NCI-H526 (cell line): ENCODE measurements at places on chromosomes 7 and 10.

DNA sequence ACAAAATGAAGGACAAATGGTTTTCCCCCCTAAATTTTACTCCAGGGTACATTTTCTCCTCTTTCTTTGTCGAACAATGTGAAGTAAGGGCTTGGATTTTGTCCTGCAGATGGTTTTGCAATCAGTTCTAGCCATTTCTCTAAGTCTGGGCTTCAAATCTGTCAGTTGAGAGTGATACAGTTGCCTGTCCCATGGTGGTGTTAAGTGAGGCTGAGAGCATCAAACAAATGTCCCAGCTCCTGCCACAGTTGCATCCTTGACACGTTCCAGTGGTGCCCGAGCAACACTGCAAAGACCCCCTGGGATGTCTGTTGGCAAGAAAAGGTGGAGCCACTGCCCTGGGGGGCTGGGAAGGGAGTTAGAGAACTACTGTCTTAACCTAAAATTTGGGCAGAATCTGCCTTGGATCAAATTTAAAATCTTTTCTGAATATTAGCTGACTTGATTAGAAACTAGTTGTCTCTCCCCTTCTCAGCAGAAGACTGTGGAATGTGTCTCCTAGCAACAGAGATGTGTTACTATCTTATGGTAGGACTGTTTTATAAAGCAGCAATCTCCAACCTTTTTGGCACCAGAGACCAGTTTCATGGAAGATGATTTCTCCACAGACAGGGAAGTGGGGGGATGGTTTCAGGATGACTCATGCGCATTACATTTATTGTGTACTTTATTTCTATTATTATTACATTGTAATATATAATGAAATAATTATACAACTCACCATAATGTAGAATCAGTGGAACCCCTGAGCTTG lies 102.0 kb upstream of the STEAP1B start:
- no peak for DNase-seq

DNA sequence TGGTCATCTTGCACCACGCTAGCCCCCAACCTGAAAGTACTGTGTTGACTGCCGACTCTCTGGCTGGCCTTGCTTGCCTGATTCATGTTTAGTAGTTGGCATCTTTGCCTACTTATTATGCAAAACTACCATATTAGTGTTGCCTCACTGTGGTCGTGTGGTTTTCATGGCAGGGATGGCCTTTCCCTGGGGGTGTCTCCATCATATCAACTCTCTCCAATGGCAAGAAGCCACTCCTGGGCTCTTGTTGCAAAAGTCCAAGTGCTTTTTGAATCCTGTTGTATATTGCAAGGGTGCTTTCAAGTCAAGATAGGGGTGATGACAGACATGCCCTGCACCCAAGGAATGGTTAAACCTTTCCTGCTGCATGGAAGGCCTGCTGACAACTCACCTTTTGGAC lies 39.4 kb downstream of the ABLIM1 start:
- DNase-seq, result peak; percentile 1

DNA sequence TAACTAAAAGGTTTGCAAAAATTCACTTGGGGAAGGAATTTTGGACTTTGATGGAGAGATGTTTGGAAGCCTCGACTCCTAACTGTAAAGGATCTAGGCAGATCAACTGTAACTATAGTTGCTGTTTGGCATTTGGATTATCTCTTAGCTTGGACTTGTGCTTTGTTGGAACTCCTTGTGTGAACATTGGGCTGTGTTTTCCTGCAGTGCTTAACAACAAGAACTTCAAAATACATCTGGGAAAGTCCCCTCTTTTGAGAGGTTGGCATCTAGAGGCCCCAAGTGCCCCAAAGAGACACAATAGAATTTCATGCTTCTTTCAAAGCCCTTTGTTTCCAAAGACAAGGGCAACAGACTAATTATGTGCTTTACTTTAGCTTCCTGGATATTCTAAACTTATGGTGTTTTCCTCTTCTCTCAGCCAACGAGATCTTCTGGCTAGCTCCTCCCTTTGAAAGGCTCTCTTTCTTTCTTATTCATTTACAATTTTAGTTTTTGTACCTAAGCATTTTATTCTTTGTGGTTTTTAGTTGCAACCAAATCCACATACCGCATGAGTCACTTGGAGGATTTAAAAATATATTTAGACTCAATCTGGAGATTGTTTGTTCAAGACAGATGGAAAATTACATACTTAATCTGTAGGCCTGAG lies 11.6 kb downstream of the ABCA13 start:
- DNase-seq, result no peak

DNA sequence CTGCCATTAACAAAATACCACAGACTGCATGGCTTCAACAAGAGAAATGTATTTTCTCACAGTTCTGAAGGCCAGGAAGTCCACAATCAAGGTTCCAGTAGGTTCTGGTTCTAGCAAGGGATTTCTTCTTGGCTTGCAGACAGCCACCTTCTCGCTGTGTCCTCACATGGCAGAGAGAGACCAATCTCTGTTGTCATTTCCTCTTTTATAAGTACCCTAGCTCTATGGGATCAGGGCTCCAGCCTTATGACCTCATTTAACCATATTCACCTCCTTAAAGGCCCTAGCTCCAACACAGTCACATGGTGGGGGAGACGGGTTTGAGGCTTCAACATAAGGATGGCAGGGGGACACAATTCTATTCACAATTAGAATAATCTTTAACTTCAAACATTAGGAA lies 23.6 kb downstream of the ABI1 start:
- DNase-seq, result no peak

GRCh38 chr7:133746847-133747246 lies 380.3 kb upstream of the LRGUK start:
- DNase-seq, result no peak

DNA sequence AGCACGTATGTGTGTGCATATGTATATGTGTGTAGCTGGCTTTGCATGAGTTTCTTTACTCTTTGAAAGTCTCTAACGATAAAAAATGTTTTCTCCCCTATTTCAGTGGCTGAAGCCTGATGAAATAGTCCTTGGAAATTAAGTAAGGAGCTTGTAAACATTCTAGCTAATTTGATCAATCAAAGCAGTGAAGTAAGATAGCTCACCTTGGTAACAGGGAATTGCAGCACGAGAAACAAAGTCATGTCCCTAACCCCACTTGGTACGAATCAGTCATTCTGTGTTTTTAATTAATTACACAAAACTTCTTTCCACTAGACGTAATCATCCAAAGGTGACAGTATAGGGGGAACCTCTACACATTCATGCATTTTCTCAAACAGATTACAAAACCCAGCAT lies 41.5 kb downstream of the GPR37 start:
- no peak for DNase-seq

DNA sequence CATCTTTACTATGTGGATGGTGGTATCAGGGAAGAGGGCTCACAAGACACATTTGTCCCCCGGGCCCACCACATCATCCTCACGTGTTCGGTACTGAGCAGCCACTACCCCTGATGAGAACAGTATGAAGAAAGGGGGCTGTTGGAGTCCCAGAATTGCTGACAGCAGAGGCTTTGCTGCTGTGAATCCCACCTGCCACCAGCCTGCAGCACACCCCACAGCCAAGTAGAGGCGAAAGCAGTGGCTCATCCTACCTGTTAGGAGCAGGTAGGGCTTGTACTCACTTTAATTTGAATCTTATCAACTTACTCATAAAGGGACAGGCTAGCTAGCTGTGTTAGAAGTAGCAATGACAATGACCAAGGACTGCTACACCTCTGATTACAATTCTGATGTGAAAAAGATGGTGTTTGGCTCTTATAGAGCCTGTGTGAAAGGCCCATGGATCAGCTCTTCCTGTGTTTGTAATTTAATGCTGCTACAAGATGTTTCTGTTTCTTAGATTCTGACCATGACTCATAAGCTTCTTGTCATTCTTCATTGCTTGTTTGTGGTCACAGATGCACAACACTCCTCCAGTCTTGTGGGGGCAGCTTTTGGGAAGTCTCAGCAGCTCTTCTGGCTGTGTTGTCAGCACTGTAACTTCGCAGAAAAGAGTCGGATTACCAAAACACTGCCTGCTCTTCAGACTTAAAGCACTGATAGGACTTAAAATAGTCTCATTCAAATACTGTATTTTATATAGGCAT lies 9.1 kb upstream of the CSGALNACT2 start:
- DNase-seq, result no peak

DNA sequence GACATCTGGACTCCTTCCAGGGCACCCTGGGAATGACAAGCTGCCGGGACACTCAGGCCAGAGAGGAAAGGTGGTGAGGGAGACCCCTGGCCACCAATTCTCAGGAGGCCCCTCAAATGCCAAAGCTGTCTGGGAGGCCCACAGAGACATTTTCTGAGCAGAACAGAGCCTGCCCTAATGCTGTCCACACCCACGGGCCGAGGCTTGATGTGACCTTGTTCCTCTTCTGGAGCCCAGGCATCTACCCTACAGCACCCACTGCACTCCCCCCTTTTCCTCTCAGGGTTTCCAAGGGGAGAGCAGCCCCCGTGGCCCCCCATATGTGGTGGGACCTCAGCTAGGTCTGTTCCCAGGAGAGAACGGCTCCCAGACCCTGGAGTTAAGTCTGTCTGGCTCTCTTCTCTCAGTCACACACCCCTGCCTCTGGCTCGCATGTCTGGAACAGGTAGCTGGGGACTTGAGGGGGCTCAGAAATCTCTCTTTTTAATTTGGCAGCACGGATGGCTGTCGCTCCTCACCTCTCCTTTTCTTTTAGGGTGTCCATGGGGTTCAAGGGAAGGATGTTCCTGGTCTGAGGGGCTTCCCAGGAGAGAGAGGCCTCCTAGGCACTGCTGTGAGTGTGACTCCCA lies 16.8 kb upstream of the VOPP1 start:
- DNase-seq, result no peak

DNA sequence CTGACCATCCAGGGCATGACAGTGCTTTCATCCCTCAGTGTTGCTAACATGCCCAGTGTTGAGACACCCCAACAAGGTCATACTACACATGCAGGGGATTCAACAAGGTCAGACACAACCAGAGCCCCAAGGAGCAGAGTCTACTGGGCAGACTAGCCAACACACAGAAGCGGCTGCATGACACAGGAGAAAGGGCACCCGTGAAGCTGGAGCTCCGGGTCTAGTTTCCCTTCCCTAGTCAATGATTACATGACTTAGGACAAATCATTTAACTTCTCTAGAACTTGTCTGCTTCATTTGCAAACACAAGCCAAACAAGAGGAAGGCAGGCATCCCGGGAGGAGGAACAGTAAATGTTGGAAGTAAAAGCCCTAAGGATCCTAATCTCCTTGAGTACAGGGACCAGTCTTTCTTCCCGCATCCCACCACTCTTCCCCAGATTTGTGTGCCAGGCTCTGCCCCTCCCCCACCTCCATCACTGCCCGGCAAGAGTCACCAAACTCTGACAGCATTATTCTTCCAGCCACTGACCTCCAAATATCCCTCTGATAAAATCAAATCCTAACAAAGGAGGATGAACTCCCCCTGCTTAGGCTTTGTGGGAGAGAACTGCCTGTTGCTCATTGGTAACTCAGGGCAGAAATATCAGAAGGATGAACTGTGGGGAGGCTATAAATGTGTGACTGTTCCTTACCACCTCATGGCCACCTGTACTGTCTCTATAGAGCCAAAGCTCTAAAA lies 104.3 kb downstream of the KCNMA1 start:
- DNase-seq, result no peak

- no peak for DNase-seq
These were observed 71.0 kb downstream of the LRMDA start for GRCh38 chr10:75502389-75502788.
